Uterine smooth muscle cell (primary cell): ENCODE measurements at places on chromosomes 6 and 20. TPM values are rescaled to one million over a fixed set of nuclear protein-coding genes. Genes with fewer than 3 reads are reported as not detected.

DPPA5 gene
- total RNA-seq, result not detected in 2 replicates

BPIFA1 gene
- not detected in 2 replicates for total RNA-seq

MDC1 gene
- 4.6 and 13.2 TPM in 2 replicates for total RNA-seq

EFCAB8 gene
- under 0.01 TPM in 1 of 2 replicates, not detected in the other for total RNA-seq

SLA2 gene
- total RNA-seq, result not detected in 2 replicates

SPTLC3 gene
- 3.0 and 4.0 TPM in 2 replicates for total RNA-seq
